Karpas-422 (cell line): ENCODE measurements at places on chromosomes 13 and 19.

DNA sequence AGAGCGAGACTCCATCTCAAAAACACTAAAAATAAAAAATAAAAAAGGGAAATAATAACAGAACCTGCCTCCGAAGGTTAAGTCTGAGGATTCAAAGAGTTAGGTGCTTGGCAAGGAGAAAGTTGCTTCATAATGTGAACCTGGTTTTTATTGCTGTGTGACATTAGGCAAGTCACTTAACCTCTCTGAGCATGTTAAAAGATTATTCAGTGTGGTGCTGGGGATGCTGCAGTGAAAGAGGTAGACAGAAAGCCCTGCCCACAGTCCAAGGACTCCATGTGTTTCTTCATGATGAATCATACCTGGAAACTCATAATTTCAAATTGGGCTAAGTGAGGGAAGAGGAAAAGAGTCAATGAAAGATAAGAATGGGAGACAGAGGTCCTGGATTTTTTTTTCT, 2.4 kb downstream of the IL27RA start:
- H3K27me3 ChIP-seq = no peaks in the 10 kb centered on the region; the same call in 1 of the 2 replicates
- H3K4me1 ChIP-seq = peaks cover 11% of the 10 kb centered on the region
- no peaks in the 10 kb centered on the region for H3K36me3 ChIP-seq
- no peak overlapping the region for H3K4me3 ChIP-seq
- DNase-seq = no peak

- no peak overlapping the region for H3K27ac ChIP-seq
- no peak for DNase-seq
- H3K36me3 ChIP-seq = no peaks in the 10 kb centered on the region
- H3K4me1 ChIP-seq = peaks cover 4% of the 10 kb centered on the region
Measured at GRCh38 chr13:20499986-20500385, 25.7 kb downstream of the CRYL1 start.

GRCh38 chr19:31985001-31985605, 360.3 kb upstream of the ZNF507 start:
- DNase-seq = no peak
- no peaks in the 10 kb centered on the region for H3K4me1 ChIP-seq
- H3K36me3 ChIP-seq = no peaks in the 10 kb centered on the region
- H3K27ac ChIP-seq = no peak overlapping the region
- no peak overlapping the region for H3K4me3 ChIP-seq

DNA sequence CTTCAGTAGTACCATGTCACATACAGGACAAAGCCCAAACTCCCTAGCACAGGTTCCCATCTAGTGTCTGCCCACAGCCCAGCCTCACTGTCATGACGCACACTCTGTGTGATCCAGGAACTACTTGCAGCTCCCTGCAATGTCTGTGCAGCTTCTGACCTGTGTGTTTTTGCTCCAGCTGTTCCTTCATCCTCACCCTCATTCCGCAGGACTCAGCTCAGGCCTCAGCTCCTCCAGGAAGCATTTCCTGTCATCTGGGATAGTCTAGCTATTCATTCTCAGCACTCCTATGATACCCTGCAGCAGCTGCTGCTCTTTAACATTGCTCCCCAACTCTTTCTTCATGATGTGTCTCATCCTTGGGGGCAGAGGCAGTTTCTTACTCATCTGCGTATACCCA, 56.1 kb downstream of the ENOX1 start:
- no peak overlapping the region for H3K4me3 ChIP-seq
- no peaks in the 10 kb centered on the region for H3K27me3 ChIP-seq
- no peak for DNase-seq
- H3K27ac ChIP-seq = no peak overlapping the region

DNA sequence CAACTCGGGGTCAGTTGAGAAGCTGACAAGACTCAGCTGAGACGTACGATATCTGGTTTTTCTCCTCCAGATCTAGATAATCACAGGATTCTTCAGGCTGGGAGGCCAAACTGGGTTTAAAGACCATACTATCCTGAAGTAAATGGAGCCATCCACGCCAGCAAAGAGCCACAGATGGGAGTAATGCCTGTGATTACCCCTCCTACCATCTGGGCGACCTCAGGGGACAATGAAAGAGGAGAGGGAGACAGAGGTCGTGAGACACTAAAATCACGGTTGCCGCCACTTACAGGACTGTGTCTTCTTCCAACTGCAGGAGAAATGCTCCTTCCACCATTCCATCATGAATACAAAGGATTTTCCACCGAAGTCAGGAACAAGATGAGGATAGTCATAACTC, 3.1 kb upstream of the NLRP13 start:
- no peak overlapping the region for H3K4me3 ChIP-seq
- no peak overlapping the region for H3K27ac ChIP-seq
- no peaks in the 10 kb centered on the region for H3K36me3 ChIP-seq
- no peak for DNase-seq

GRCh38 chr19:24166055-24166454, 79.1 kb downstream of the ZNF254 start:
- H3K4me3 ChIP-seq = no peak overlapping the region
- H3K27ac ChIP-seq = no peak overlapping the region
- H3K4me1 ChIP-seq = no peaks in the 10 kb centered on the region
- no peaks in the 10 kb centered on the region for H3K27me3 ChIP-seq
- DNase-seq = no peak

DNA sequence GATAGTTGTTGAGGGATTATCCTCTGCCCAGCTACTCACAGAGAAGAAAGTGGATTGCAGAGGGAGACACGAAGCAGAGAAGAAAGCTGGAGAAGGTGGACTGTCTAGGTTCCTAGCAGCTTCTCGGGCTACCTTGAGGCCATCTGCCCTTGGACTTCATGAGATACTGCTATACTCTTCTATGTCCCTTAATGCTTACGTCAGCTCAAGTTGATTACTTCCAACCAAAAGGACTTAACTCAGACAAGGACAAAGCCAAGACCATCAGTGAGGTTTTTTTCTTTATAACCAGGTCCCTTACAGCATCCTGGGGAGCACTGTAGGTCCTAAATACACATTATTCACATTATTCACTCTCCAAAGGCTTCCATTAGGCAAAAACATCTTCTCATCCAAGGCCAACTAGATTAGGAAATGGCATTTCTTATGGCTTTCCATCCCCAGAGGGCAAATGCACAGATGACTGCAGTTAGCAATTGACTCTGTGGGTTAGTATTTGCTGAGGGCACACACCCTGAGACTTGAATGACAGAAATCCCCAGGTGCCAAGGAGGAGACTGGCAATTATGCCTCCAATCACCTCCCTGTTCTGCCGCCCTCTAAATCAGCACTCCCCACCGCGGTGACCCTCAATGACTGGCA, 4.1 kb upstream of the UBE2L5 start:
- H3K36me3 ChIP-seq = no peaks in the 10 kb centered on the region
- peaks cover 81% of the 10 kb centered on the region for H3K4me1 ChIP-seq
- no peak overlapping the region for H3K4me3 ChIP-seq

DNA sequence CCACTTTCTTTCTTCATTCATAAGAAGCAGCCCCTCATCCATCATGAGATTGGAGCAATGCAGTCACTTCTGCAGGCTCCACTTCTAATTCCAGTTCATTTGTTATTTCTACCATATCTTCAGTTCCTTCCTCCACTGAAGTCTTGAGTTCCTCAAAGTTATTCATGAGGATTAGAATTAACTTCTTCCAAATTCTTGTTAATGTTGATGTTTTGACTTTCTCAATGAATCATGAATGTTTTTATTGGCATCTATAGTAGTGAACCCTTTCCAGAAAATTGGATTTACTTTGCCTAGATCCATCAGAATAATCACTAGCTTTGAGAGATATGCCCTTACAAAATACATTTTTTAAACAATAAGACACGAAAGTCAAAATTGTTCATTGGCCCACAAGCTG, 2567.7 kb upstream of the PCDH20 start:
- no peaks in the 10 kb centered on the region for H3K4me1 ChIP-seq
- no peaks in the 10 kb centered on the region for H3K36me3 ChIP-seq
- no peak overlapping the region for H3K27ac ChIP-seq
- no peak for DNase-seq
- H3K27me3 ChIP-seq = no peaks in the 10 kb centered on the region
- no peak overlapping the region for H3K4me3 ChIP-seq

DNA sequence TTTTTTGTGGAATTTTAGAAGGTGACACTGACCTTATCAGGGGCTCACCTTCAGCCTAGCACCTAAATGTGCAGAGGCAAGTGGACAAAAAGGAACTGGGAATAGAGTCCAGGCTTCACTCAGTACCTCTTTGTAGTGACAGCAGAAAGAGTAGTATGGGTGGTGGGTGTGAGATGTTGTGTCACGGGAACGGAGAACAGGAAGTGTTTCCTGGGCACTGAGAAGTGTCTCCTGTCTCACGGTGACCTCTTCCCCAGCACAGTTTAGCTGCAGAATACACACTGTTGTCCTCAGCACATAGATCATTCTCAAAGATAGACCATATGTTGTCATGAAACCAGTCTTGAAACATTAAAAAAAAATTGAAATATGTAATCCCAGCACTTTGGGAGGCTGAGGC, 17.5 kb upstream of the LGALS14 start:
- DNase-seq = no peak
- no peak overlapping the region for H3K27ac ChIP-seq
- no peaks in the 10 kb centered on the region for H3K27me3 ChIP-seq
- no peaks in the 10 kb centered on the region; the same call in 1 of the 2 replicates for H3K36me3 ChIP-seq

GRCh38 chr19:55048446-55048845, 10.4 kb upstream of the GP6 start:
- H3K27me3 ChIP-seq = no peaks in the 10 kb centered on the region
- DNase-seq = no peak
- H3K27ac ChIP-seq = no peak overlapping the region

- H3K27me3 ChIP-seq = no peaks in the 10 kb centered on the region
- peaks cover 5% of the 10 kb centered on the region for H3K4me1 ChIP-seq
- H3K27ac ChIP-seq = no peak overlapping the region
- H3K4me3 ChIP-seq = no peak overlapping the region
Measured at GRCh38 chr13:111114362-111115060, 599 bp upstream of the ARHGEF7 start.

GRCh38 chr13:62040078-62040477, 624.4 kb upstream of the PCDH20 start:
- peaks cover 2% of the 10 kb centered on the region; the same call in 1 of the 2 replicates for H3K4me1 ChIP-seq
- H3K4me3 ChIP-seq = no peak overlapping the region
- H3K36me3 ChIP-seq = no peaks in the 10 kb centered on the region
- no peaks in the 10 kb centered on the region for H3K27me3 ChIP-seq
- no peak for DNase-seq

- no peak overlapping the region for H3K27ac ChIP-seq
- peaks cover 16% of the 10 kb centered on the region for H3K4me1 ChIP-seq
- H3K4me3 ChIP-seq = no peak overlapping the region
- DNase-seq = no peak
Measured at GRCh38 chr13:59730026-59730425, 433.7 kb downstream of the DIAPH3 start.

GRCh38 chr13:37919329-37919880, 49.8 kb upstream of the TRPC4 start:
- H3K4me1 ChIP-seq = no peaks in the 10 kb centered on the region
- no peak overlapping the region for H3K4me3 ChIP-seq
- H3K27ac ChIP-seq = no peak overlapping the region
- H3K36me3 ChIP-seq = no peaks in the 10 kb centered on the region

GRCh38 chr13:108915095-108915633, 285.8 kb downstream of the MYO16 start:
- no peak overlapping the region for H3K4me3 ChIP-seq
- no peak overlapping the region for H3K27ac ChIP-seq
- H3K27me3 ChIP-seq = no peaks in the 10 kb centered on the region
- H3K36me3 ChIP-seq = no peaks in the 10 kb centered on the region

DNA sequence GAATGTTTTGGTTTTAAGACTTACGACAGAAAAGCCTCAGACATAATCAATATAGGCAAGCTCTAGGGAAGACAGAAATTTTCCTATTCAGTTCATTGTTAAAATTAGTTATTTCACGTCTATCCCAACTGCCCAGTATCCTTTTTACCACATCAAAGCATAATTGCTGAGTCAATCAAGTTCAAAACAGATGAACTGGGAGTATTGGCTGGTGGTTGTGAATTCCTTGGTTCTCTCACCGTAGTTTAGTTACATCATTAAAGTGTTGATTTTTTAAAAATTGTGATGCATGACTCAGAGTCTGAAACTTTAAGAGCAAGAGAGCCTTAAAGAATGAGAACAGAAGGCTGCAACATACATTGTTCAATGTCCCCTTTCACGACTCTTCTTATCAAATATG, 143.3 kb upstream of the FREM2 start:
- no peak for DNase-seq
- H3K27me3 ChIP-seq = no peaks in the 10 kb centered on the region
- no peak overlapping the region for H3K27ac ChIP-seq
- no peaks in the 10 kb centered on the region for H3K36me3 ChIP-seq
- H3K4me1 ChIP-seq = no peaks in the 10 kb centered on the region

DNA sequence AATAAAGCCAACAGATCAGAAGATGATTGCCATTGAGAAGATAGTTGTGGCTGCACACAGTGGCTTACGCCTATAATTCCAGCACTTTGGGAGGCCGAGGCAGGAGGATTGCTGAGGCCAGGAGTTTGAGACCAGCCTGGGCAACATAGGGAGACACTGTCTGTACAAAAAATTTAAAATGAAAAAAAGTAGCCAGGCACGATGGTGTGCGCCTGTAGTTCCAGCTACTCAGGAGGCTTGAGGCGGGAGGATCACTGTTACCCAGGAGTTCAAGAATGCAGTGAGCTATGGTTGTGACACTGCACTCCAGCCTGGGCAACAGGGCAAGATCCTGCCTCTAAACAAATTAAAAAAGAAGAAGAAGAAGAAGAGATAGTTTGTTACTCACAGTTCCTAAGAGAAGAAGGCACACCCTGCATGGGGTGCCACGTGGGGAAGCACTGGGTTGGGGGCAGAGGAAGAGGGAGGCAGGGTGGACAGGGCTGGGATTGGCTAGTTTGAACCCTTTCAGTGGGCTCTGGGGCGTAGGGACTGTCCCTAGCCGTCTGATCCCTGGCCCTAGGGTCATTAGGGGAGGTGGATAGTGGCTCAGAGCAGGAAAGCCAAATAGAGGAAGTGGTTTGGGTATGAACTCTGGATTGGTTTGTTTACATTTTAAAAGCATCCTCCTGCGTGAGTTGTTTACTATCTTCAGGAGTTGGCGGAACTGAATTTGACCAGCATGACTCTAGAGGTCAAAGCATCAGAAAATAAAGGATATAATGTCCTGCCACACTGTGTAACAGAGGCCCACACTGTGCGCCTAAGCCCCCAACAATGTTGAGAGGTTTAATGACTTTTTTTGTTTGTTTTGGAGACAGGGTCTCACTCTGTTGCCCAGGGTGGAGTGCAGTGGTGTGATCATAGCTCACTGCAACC, 60.5 kb upstream of the MEDAG start:
- no peaks in the 10 kb centered on the region for H3K4me1 ChIP-seq
- no peak overlapping the region for H3K4me3 ChIP-seq
- H3K27me3 ChIP-seq = no peaks in the 10 kb centered on the region
- no peak for DNase-seq

DNA sequence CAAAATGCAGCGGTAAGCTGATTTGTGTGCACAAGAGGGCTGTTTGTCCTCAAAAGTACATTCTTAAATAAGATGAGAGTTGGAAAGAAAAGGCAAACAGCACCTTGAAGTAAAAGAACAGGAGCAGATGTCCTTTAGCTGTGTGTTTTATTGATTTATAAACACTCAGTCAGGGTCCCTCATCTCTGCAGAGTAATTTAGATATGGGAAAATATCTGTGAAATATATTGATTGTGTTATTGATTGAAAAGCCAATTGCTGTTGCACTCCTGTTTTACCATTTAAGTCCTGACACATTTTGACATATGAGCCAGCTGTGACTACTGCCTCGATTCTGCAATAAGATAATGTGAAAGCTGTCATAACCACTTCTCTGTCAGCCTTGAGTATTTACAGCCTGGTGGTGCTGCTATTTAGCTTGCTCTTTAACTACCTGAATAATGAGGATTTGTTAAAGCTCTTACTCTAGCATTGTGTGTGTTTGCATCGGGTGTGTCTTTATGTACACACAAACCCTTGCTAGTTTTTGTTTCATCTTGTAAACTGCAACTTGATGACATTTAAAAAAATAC, 550.1 kb downstream of the DACH1 start:
- no peak overlapping the region for H3K4me3 ChIP-seq
- no peaks in the 10 kb centered on the region for H3K36me3 ChIP-seq
- no peaks in the 10 kb centered on the region for H3K27me3 ChIP-seq
- DNase-seq = no peak
- no peaks in the 10 kb centered on the region for H3K4me1 ChIP-seq
- no peak overlapping the region for H3K27ac ChIP-seq
